H54 (cell line): ENCODE measurements at places on chromosomes 2 and 18.

- no peak for DNase-seq
These were observed 96.6 kb upstream of the STK17B start for GRCh38 chr2:196268025-196268424.

GRCh38 chr2:238430781-238431180 is 4.1 kb downstream of the ASB1 start:
- no peak for DNase-seq

GRCh38 chr18:12858991-12859390 is 25.0 kb downstream of the PTPN2 start:
- DNase-seq: no peak

GRCh38 chr2:26463244-26464192 is 14.4 kb downstream of the OTOF start:
- no peak for DNase-seq

DNA sequence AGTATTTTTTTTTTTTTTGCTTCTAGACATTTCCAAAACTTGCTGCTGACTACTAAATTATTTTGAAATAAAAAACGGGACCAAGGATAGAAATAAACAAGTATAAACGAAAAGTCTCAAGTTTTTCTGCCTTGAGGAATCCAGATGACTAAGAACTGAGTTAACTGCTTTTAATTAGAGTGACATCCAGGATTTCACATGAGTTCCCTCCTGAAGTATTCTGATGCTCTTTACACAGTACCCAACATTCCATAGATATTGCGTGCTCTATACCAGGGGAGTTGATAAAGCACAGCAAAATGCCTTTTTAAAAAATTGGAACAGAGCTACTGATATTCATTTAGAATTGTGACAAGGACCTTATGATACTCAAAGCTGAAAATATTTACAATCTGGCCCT is 618.0 kb downstream of the CCDC85A start:
- DNase-seq: no peak

- no peak for DNase-seq
These were observed 146.0 kb upstream of the SERTAD2 start for GRCh38 chr2:64799592-64800252.

- DNase-seq: no peak
These were observed 776.0 kb downstream of the DCC start for GRCh38 chr18:53115876-53116585.

DNA sequence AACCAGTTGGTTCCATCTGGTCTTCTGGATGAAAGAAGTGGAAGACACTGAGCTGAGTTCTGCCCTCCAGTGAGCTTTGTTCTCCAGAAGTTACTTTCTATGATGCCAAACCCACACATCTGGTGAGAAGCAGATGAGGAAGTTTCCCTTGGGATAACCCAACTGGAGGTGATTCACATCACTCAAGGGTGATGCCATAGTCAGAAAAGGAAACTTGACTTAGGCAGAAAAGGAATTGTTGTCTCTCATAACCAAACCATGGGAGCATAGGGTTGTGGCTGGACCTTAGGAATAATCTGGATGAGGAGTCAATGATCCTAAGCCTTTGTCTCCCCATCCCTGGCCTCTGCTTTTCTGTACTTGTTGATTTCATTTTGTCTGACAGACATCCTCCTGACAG is 43.7 kb downstream of the CDC42EP3 start:
- DNase-seq: no peak

- peak; percentile 94 for DNase-seq
These were observed 35.0 kb upstream of the PTMA start for GRCh38 chr2:231673348-231673770.

DNA sequence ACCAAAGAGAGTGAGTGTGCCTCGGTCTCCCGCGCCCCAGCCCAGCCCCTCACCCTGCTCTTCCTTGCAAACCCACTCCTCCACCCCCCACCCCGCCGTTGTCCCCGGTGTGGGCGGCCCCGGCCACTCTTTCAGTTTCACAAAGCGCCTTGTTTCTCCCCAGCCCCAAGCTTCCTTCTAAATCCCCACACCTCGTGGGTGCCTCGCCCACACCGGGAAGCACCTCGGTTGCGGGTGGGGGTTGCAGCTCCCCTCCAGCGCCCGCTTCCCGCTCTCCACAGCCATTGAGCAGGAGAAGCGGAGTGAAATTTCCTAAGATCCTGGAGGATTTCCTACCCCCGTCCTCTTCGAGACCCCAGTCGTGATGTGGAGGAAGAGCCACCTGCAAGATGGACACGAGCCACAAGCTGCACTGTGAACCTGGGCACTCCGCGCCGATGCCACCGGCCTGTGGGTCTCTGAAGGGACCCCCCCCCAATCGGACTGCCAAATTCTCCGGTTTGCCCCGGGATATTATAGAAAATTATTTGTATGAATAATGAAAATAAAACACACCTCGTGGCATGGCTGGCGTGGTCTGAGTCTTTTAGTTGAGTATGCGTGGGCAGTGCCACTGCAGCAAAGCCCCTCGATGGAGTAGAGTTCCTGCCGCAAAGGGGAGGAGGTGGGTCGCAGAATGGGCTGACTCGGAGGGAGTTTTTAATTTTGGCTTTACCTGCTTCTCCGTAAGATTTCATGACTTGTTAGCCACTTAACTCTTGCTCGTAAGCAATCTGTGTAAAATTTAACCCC is 848 bp downstream of the TMSB10 start:
- no peak for DNase-seq

DNA sequence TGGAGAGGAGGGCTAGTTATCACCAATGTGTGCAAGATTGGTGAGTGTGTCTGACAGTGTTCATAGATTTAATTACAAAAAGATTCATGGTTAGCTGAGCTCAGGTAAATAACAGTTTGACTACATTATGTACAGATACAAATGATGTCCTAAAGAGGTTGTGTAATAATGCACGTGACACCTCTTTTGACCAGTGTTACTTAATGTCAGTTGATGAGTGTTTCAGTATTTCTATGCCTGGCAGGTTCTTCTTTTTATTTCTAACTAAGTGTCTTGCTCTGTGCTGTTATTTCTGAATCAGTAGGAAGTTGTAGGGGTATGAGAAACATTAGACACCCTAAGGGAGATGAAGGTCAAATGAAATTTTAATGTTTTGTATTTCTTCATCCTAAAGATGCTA is 7.9 kb upstream of the INHBB start:
- no peak for DNase-seq

GRCh38 chr18:36296650-36297416 is 680 bp upstream of the FHOD3 start:
- DNase-seq: peak; percentile 37

- no peak for DNase-seq
These were observed 42.1 kb upstream of the GLS start for GRCh38 chr2:190838492-190838910.

- no peak for DNase-seq
These were observed 55.1 kb upstream of the ACVR2A start for GRCh38 chr2:147789720-147790119.

- no peak for DNase-seq
These were observed 1.9 kb downstream of the REV1 start for GRCh38 chr2:99487906-99488305.

DNA sequence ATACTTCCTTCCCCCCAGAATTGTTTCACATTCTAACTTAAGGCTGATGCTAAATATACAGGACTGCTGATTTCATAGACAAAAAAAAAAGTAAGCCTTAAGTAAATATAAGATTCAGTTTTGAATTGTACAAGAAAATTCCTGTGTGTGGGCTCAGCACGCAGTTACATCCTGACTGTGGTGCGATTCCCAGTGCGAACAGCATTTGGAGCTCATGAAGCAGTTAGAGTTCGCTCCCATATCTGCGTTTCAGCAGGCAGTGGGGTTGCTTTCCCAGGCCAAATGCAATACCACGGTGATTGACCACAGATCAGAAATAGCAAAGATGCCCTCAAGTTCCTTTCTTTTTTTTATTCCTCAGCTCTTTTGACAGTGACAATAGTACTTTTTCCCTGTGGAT is 75.6 kb downstream of the SATB2 start:
- no peak for DNase-seq

DNA sequence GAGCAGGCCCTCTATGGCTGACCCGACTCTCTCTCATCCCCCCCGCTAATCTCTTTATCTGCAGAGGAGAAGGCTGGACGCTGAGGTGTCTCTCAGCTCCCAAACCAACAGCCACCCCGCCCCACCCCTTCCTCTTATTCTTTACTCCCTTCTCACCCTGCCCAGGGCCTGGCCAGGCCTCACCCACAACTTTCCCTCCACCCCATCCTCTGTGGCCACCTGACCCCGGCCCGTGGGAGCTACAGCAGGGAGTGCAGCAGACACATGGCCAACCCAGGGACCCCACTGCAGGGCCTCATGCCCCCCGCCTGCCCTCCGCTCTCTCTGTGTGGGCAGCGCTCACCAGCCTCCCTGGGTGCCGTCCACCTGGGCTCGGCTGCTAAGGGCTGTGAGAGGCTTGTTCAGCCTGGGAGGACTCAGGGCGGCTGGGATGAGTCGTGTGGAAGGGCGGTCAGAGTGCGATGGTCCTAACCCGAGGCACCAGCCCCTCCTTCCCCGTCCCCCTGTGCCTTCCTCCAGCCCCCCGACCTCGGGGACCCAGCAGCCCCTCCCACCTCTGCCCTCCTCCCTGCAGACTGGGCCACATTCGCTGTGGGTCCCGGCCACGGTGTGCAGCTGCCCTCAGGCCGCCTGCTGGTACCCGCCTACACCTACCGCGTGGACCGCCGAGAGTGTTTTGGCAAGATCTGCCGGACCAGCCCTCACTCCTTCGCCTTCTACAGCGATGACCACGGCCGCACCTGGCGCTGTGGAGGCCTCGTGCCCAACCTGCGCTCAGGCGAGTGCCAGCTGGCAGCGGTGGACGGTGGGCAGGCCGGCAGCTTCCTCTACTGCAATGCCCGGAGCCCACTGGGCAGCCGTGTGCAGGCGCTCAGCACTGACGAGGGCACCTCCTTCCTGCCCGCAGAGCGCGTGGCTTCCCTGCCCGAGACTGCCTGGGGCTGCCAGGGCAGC is 6.8 kb downstream of the NEU4 start:
- no peak for DNase-seq

DNA sequence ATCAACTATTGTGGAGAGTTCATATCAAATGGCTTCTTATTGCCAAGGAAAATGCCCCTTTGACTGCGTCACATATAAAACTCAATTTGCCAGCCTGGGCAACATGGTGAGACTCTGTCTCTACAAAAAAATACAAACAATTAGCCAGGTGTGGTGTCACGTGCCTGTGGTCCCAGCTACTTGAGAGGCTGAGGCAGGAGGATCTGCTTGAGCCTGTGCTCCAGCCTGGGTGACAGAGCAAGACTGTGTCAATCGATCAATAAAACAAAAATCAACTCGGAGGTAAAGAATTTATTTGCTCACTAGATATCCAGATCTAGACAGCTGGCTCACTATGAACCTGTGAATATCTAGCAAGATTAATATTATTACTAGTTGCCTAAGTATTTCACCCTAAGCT is 1.7 kb upstream of the ZCCHC2 start:
- DNase-seq: no peak

GRCh38 chr2:200730302-200730701 is 81.4 kb upstream of the BZW1 start:
- DNase-seq: no peak

GRCh38 chr18:76922107-76922506 is 99.8 kb downstream of the ZNF236 start:
- no peak for DNase-seq

GRCh38 chr2:113896791-113897190 is 6.9 kb downstream of the ACTR3 start:
- no peak for DNase-seq

GRCh38 chr2:101395545-101396315 is 8.4 kb upstream of the CREG2 start:
- DNase-seq: no peak

- no peak for DNase-seq
These were observed 165.5 kb upstream of the ACVR2A start for GRCh38 chr2:147679191-147679954.

DNA sequence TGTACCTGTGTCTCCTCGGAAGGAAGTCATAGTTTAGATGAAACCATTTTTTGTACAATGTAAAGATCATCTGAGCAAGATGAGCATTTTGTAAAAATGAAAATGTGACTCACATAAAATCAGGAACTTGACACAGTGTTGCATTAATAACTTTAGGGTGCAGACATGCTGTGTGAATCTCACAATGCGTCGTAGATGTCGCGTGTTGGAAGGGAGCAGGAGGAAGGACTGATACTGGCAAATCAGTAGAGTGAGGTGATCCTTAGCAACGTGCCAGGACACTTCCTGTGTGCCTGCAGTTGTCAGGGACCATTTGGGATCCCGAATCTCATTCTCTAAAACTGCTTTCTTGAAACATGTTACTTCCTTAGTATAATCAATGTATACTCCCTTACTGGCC is 103.1 kb downstream of the SH3BP4 start:
- no peak for DNase-seq

GRCh38 chr2:45922577-45922988 is 271.1 kb downstream of the PRKCE start:
- DNase-seq: no peak

GRCh38 chr2:21041943-21042707 is 1.7 kb downstream of the APOB start:
- no peak for DNase-seq

GRCh38 chr2:188604579-188604978 is 312.9 kb downstream of the GULP1 start:
- no peak for DNase-seq

DNA sequence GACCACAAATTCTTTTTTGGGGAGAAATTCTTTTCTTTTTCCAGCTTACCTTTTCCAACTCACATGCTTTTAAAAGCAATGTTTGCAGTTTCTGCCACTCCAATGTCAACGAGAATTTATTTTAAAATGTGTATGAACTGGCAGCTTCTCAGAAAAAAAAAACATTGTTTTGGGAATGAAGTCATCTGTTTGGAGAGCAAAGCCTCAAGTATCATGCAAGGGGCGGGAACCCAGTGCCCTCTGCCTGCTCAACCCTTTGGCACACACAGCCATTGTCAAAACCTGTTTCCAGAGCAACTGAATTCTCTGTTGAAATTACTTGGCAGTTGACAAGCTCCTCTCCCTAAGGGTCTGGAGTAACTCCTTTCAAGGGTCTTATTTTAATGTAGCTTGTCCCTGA is 128.5 kb downstream of the QPCT start:
- peak; percentile 15 for DNase-seq

DNA sequence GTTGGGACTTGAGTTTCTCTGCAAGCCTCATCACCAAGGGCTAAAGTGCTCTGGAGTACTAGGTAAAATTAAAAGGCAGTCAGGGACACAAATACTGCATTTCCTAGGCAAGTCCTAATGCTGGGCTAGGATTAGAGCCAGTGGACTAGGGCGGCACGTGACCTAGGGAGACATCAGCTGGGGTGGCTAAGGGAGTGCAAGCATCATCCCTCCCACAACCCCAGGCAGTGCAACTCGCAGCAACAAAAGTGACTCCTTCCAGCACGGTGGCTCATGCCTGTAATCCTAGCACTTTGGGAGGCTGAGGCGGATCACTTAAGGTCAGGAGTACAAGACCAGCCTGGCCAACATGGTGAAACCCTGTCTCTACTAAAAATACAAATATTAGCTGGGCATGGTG is 30.7 kb upstream of the UPP2 start:
- DNase-seq: no peak

DNA sequence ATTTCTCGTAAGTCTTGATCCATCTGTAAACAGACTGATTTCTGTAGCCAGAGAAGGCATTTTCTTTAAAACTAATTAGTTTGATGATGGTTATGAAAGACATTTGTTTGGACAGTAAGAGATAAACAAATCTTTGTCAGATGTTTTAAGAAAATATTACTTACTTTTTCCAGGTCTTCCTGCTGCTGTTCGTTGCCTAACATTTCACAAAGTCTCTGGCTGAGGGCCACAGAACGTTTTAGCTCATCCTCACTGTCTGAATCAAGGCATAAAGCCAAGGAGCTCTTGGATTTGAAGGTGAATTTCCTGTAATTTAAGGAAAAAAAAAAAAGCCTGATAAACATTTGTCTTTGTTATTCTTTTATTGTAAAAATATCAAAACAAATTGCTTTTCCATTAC is 57.8 kb downstream of the VIL1 start:
- DNase-seq: no peak

GRCh38 chr2:113209646-113210171 is 35.9 kb downstream of the PSD4 start:
- DNase-seq: no peak
